ENCODE measurements at places on chromosomes 5 and 9.

GRCh38 chr5:171688696-171689495 lies 96.7 kb upstream of the SMIM23 start:
- DNase-seq, result no peak

GRCh38 chr5:81838307-81838906 lies 87.5 kb upstream of the SSBP2 start:
- DNase-seq, result peak; percentile 21

GRCh38 chr9:96599298-96599697 lies 20.3 kb downstream of the CDC14B start:
- no peak for DNase-seq

DNA sequence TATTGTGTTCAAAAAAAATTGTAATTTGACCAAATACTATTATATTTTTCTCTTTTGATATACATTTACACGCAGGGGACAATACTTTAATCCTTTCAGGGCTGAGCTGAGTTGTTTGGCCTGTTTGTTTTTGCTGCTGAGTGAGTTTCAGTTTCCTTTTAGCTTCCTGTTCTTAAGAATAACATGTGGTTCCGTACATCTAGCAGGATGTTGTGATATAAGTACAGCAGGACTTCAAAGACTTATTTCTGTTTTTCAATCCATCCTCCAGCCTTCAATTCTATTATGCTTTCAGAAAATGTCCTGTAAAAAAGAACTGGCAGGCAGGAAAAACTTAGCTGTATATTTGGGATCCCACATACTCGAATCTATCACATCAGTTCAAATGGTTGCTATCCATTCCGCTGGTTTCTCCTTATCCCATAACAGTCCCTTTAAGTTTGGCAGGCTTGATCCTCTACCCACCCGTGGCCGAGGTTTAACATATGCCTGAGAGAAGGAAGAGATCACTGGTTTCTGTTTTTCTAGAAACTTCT lies 1037.3 kb upstream of the ACO1 start:
- DNase-seq, result peak; percentile 59

DNA sequence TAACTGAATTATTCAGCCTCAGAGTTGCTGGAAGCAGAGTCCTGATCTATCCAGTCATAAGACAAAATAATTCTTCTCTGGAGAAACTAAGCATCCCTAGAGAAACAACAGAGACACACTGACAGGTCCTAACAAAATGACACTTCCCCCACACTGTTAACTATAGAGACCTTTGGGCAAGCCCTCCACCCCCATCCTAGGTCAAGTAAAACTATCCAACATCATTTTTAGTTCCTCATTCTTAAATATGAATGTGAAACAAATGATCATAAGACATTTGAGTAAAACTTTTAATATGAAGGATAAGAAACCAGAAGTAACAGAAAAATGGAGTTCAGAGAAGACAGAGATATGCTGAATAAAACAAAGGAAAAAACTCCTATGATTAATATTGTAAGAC lies 30.9 kb downstream of the CNTLN start:
- no peak for DNase-seq

GRCh38 chr5:154285661-154286408 lies 95.3 kb downstream of the GALNT10 start:
- DNase-seq, result peak; percentile 87

GRCh38 chr5:137581776-137582175 lies 82.7 kb upstream of the SPOCK1 start:
- no peak for DNase-seq

GRCh38 chr5:59140133-59140532 lies 557.3 kb downstream of the RAB3C start:
- DNase-seq, result no peak

- no peak for DNase-seq
Observed at GRCh38 chr5:170736966-170737365, 46.6 kb upstream of the GABRP start.

DNA sequence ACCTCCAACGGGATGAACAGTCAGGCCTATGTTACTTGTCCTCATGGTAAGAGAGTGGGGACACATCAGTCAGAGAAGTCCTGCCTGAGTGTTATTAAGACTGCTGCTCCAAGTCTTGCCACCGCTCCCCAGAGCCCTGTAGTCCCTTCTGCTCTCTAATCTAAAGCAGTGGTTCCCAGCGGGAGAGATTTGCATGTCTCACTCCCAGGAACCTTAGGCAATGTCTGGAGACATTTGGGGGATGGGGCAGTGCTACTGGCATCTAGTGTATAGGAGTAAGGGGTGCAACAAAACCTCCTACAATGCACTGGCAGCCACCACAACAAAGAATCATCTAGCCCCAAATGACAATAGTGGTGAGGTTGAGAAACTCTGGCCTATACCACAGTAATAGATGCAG lies 2.6 kb upstream of the SVEP1 start:
- no peak for DNase-seq

- no peak for DNase-seq
Observed at GRCh38 chr5:65263321-65263720, 218.4 kb downstream of the ADAMTS6 start.

DNA sequence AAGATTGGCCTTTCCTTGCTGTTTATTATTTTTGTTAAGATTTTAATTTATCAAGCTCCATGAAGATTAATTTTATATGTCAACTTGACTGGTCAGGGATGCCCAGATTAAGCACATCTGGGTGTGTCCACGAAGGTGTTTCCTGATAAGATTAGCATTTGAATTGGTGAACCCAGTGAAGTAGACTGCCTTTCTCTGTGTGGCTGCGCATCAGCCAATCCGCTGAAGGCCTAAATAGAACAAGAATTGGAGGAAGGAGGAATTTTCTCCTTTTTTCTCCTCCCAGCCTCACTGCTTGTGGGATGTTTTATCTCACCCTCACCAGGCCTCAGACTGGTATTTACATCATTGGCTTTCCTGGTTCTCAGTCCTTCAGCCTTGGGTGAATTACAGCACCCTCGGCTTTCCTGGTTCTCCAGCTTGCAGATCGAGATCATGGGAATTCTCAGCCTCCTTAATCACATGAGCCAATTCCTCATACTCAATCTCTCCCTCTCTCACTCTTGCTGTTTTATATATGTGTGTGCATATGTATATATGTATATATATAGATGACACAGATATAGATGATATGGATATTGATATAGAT lies 135.4 kb upstream of the SPEF2 start:
- DNase-seq, result no peak

DNA sequence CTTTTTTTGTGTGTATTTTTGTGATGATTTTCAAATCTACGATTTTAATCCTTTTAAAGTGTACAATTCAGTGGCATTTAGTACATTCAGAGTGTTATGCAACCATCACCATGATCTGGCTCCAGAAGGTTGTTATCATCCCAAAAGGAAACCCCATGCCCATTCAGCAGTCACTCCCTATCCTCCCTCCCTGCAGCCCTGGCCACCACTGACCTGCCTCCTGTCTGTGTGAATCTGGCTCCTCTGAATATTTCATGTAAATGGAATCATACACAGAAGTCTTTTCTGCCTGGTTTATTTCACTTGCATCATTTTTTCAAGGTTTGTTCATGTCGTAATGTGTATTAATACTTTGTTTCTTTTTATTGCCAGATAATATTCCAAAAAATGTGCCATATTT lies 32.5 kb downstream of the HABP4 start:
- no peak for DNase-seq

DNA sequence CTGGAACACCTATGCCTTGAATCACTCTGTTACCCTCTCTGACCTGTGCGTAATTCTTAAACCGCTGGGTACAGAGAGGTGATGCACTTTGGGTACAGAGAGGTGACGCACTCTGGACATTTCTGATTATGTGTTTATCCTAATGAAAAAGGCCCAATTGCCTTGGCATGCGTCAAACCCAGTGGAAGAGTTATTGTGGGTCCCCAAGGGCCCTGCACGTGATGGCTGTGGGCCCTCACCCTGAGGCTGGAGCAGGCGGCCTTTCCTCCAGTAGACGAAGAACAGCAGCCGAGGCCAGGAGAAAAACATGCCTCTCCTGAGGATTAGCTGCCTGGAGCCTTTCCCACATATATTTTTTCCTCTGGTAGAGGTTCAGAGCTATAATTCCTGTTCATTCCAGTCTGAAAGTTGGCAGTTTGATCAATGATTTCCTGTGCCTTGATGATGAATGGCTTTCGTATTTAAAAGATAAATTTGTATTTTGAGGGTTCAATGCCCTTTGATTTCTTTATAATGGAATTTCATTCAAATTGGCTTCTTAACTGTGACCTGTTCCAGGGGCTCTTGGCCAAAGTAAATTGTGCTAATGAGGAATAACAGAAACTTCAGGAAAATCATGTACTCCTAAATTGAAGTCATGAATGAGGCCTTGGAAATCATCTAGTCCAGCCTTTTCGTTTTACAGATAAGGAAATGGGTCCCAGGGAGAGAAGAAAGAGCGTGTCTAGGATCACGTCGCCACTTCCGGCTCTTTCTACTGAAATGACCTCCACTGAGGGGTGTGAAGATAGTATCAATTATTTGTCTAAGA lies 22.8 kb downstream of the ACER2 start:
- no peak for DNase-seq

- DNase-seq, result no peak
Observed at GRCh38 chr5:172168311-172168710, 19.7 kb downstream of the STK10 start.

GRCh38 chr5:157343842-157344790 lies 78.2 kb downstream of the CYFIP2 start:
- no peak for DNase-seq

- no peak for DNase-seq
Observed at GRCh38 chr9:108489567-108489966, 366.2 kb downstream of the ACTL7B start.

GRCh38 chr5:108168915-108169314 lies 213.0 kb downstream of the FBXL17 start:
- DNase-seq, result no peak

GRCh38 chr9:109912726-109913460 lies 132.9 kb downstream of the PALM2AKAP2 start:
- DNase-seq, result no peak

- no peak for DNase-seq
Observed at GRCh38 chr9:113742878-113743277, 133.2 kb upstream of the ZNF618 start.

- peak; percentile 38 for DNase-seq
Observed at GRCh38 chr9:132973713-132974112, 4.8 kb upstream of the GFI1B start.

DNA sequence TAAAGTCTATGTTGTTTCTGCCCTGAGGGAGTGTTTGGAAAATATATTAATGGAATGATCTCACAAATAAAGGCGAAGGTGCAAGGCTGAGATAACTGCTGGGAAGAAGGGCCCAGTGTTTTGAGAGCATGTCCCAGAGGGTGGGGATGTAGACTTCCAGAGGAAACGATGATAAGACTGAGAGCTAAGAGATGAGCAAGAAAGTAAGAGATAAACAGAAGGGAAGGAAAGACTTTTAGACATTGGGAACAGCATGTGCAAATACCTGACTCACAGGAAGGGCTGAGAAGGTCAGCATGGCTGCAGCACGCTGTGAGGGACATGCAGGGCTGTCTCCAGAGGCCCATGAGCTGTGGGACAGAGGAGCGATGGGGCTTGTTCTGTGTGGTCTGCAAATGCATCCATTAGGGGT lies 19.9 kb upstream of the ADRB2 start:
- no peak for DNase-seq

- peak; percentile 52 for DNase-seq
Observed at GRCh38 chr5:163193886-163194285, 243.5 kb upstream of the CCNG1 start.

DNA sequence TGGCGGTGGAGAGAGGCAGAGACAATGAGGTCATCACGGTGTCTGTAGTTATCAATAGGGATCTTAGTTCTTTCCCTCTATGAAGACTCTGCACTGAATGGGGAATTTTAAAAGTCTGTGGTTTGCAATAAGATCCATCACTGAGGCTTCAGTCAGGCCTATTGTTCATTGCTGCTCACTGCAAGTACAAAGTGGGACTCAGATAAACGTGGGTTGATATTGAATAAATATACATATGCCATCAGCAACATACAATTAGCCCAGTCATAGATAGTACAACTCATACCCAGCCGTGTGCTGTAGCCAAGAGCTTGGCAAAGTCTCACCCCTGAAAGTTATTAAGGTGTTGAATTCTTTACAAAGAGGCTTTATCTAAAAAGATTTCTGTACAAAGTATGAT lies 88.4 kb downstream of the ENC1 start:
- DNase-seq, result peak; percentile 92

GRCh38 chr9:122113574-122113973 lies 20.5 kb upstream of the TTLL11 start:
- DNase-seq, result no peak

GRCh38 chr9:123411636-123412035 lies 55.6 kb downstream of the CRB2 start:
- no peak for DNase-seq

DNA sequence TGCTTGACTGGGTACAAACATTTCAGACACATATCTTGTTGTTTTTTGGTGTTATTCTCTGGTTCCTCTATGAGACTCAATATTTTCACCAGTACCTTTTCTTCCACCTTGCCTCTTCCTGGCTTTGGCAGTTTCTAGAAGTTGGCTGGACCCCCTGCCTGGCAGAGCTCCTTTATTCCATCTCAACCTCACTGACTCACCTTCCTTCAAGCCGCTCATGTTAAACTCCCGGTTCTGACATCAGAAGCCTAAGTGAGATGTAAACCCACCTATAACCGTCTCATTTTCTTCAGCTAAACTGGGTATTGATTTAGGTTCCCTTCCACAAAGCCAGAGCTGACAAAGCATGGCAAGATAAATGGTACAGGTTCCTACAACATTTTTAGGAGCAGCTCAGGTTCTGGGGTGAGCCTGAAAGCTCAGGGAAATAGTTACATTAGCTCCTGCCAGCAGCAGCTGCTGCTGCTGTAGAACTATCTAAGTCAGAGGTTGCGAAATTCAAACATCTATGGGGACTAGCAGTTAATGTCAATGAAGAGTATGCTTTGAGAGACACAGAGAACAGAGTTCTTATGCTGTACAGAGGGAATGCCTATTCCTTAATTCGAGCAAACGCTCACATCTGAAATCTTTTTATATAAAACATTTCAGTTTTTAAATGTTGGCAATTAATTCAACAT lies 197.1 kb upstream of the NR3C1 start:
- DNase-seq, result peak; percentile 50

GRCh38 chr9:34385561-34386230 lies 9.0 kb upstream of the MYORG start:
- no peak for DNase-seq
